ENCODE measurements at places on chromosomes 6 and 20.

DNA sequence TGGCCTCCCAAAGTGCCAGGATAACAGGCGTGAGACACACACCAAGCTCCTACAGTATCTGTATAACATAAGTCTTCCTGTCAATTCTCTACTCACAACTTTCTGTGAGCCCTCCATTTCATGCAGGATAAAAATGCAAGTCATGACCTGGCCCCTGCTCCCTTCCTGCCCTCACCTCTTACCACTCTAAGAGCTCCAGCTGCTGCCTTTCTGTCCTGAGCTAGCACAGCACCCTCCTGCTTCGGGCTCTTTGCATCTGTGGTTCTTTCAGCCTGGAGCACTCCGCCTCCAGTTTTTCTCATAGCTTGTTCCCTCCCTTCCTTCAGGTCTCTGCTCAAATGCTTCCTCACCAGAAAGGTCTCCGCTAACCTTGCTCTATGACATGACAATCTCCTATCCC, 23.7 kb upstream of the TRPC4AP start:
- DNase-seq, result no peak

DNA sequence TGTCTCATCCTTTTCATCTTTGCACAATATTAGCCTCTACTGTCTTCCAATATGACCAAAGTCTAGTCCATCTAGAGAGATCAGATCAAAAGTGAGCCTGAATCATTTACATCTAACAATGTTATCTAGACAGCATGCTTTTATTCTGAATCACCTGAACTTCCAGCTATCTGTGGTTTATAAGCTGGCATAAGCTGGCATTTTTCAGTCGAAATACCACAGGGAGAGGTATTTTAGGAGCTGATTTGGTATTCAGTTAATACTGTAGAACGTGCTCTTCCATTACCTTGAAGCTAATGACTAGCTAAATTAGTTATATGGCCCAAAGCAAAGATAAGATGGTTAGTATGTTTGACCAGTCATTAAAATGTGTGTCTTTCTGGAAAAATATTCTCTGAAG, 188.3 kb upstream of the AGPAT4 start:
- no peak for DNase-seq

GRCh38 chr20:33853507-33853813, 42.3 kb downstream of the CHMP4B start:
- DNase-seq, result peak; percentile 14

- DNase-seq, result no peak
Measured at GRCh38 chr6:133408543-133408942, 167.4 kb downstream of the EYA4 start.

GRCh38 chr20:433300-433975, 25.3 kb downstream of the RBCK1 start:
- peak; percentile 47 for DNase-seq

GRCh38 chr6:21961226-21961625, 335.6 kb downstream of the PRL start:
- no peak for DNase-seq

GRCh38 chr6:131575834-131576478, 2.9 kb downstream of the ARG1 start:
- DNase-seq, result no peak

- DNase-seq, result no peak
Measured at GRCh38 chr6:126513198-126513597, 173.3 kb downstream of the CENPW start.

GRCh38 chr6:158849899-158850806, 31.0 kb upstream of the EZR start:
- DNase-seq, result peak; percentile 80

- no peak for DNase-seq
Measured at GRCh38 chr6:3367630-3368029, 89.2 kb downstream of the SLC22A23 start.

DNA sequence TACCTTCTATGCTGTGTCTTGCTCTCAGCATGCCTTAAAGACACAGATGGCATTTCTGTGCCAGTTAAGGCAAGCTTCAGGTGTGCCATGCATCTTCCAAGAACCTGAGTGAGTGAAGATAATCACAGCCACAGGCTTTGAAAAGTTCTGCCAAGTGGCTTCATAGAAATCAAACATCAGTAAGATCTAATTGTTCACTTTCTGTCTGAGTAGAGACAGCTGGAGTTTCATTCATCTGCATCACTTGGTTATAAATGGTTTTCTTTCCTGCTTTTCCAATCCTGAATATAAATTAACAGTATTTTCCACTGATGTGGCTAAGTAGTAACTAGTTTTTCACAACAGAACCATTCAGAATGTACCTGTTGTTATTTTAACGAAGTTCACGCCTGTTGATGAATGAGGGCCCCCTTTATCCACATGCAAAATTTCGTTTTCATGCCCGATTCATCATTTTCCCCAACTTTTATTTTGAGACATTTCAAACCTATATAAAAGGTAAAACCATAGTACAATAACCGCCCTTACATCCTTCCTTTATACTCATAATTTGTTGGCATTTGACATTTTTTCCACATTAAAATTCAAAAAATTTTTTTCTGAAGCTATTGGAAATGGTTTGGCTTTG, 38.6 kb upstream of the KCNG1 start:
- no peak for DNase-seq

DNA sequence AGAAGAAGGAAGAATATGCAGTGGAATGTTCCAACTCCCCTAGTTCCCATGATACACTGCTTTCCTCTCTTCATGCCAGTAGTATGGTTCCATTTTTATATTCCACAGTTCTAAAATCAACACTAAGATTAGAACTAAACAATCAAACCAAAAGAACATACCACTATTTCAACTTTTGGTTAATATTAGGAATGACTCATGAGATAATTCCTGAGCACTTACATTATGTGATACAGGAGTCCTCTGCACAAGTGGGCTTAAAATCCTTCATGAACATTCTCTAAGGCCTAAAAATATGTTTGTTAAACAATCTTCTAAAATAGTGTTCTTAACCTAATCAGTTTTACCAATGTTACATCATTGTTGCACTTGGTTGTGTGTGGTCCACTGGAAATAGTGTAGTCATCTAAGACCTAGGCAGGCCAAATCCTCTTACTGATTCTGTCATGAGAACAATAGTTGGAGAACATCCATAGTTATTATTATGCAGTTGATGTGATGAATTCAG, 30.3 kb upstream of the RCAN2 start:
- DNase-seq, result no peak

DNA sequence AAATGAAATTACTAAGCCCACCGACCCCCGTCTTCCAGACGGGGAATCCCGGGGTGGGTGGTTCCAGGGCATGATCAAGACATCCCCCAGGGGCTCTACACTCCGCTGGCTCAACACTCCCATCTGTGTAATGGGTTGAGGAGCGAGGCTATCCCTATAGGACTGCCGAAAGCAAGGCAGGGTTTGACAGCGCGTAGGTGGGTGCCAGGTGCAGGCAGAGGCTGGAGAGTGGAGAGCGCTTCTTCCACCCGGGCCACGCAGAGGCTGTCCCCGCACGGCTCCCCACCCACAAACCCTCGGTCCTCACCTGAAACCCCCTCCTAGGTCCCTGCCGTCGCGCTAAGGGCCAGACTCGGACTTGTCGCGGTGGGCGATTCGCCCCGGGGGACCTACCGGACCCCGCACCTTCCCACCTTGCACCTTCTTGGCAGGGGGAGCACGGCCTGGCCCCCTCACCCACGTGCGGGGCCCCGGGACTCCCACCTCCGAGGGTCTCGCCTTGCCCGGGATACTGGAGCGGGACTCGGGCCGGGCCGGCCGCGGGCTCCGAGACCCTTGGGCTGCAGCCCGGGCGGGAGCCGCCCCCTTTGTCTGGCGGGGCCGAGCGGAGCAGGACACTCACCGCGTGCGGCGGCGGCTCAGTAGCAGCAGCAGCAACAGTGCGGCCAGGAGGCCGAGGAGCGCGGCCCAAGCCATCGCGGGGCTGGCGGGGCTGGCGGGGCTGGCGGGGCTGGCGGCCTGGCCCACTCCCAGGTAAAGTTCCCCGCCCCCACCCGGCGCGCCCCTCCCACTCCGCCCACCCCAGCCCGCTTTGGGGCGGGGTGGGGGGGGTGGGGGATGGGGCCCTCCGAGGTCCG, at the start of gene PTGIS:
Gene PTGIS (minus strand): TSS at position 717 of the 857 bp plus-strand sequence. CDS start 21 bp downstream, at position 696.
- DNase-seq, result no peak

DNA sequence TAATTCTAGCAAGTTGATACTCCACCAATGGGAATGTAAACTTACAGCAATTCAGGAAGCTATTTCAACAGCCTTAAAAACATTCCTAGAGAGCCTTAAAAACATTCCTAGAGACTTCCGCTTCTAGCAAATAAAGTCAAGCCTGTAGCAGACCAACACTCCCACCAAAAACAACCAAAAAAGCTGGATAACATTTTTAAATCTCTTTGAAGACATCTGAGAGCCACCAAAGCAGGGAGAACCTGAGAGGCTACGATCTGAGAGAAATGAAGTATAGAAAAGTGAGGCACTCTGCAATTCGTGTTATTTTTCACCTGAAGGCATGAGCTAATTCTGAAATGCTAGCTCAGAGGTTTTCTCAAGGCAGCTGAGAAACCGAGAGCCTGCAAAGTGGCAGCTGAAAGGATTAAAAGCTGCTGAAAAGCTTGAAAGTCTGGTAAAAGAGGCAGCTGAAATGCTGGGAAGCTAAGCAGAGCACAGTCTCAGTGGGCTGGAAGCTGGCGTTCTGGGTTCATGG, 20.9 kb downstream of the GPR63 start:
- no peak for DNase-seq

DNA sequence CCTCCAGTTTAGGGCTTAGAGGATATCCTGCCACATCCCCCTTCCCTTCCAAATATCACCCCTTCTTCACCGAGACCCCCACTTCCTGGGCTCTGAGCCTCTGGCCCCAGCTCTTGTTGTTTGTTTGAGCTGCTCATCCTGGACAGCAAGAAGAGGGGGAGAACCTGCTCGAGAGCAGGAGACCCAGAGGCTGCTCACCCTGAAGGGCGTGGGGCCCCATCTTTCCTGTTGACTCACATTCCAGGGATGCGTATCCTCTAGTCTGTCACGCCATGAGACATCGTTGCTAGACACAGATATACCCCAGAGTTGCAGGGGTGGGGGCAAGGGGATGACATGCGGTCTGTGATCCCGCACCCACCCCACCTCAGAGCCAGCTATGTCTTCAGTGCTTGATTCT, 5.7 kb upstream of the TNXB start:
- no peak for DNase-seq

GRCh38 chr6:150301846-150302519, 66.8 kb upstream of the IYD start:
- no peak for DNase-seq

DNA sequence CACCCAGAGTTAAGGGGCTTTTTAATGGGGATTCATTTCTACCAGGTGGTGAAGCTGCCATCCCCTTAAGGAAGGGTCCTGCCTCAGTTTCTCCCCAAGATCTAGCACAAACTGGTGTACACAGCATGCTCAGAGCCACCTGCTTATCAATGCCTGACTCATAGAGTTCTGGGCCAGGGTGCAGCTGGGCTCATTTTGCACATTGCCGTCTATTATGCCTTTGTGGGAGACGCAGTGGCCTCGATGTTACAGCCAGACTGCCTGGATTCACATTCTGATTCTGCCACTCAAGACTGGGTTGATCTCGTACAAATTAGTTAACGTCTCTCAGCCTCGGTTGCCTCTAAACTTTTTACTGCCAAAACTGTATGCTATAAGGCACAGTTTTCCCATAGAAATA, 365.7 kb downstream of the ZFAND3 start:
- DNase-seq, result no peak

DNA sequence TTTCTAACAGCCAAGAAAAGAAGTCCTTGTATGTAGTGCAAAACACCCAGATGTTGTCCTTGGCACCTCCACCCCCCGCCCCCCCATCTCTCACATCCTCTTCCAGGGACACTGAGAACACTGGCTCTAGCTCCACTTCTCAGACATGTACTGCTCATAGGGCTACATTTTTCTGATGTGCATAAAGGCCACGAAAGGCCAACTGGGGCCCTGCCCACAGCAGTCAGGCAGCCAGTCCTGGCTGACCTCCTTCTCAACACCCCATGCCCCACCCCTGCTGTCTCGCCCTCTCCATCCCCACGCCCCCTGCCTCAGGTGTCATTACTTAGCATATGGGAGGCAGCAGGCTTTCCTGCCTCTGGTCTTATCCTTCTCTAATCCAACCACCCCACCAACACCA, 11.3 kb downstream of the GABRR1 start:
- DNase-seq, result no peak

GRCh38 chr6:6221787-6222535, 98.5 kb downstream of the F13A1 start:
- no peak for DNase-seq

GRCh38 chr20:63957690-63958441, 1.6 kb upstream of the UCKL1 start:
- DNase-seq, result no peak

- no peak for DNase-seq
Measured at GRCh38 chr6:88843040-88843439, 120.4 kb downstream of the RNGTT start.

DNA sequence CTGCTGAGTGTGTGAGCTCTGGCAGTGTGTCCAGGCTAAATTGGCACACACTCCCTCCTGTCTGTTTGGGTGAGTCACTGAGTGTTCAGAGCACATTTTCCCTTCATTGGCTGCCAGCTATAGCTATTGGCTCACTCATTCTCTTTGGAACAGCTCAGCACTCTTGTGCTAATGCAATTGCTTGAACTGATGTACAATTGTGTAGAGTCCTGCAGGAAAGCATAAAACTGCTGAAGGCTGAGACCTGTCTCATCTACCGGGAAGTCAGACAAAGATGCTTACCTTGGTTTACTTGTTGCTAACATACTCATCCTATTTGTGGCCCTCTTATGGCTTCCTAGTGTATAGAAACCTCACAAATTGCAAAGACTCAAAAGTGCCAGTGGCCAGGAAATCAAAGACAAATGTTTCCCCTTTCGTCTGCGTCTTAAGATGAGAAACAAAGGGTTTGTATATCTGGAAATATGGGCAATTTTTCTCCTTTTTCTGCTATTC, 351.0 kb downstream of the BCKDHB start:
- DNase-seq, result no peak

- DNase-seq, result no peak
Measured at GRCh38 chr20:54026295-54027064, 43.9 kb downstream of the BCAS1 start.

- no peak for DNase-seq
Measured at GRCh38 chr6:44316481-44316880, 3.3 kb upstream of the AARS2 start.

DNA sequence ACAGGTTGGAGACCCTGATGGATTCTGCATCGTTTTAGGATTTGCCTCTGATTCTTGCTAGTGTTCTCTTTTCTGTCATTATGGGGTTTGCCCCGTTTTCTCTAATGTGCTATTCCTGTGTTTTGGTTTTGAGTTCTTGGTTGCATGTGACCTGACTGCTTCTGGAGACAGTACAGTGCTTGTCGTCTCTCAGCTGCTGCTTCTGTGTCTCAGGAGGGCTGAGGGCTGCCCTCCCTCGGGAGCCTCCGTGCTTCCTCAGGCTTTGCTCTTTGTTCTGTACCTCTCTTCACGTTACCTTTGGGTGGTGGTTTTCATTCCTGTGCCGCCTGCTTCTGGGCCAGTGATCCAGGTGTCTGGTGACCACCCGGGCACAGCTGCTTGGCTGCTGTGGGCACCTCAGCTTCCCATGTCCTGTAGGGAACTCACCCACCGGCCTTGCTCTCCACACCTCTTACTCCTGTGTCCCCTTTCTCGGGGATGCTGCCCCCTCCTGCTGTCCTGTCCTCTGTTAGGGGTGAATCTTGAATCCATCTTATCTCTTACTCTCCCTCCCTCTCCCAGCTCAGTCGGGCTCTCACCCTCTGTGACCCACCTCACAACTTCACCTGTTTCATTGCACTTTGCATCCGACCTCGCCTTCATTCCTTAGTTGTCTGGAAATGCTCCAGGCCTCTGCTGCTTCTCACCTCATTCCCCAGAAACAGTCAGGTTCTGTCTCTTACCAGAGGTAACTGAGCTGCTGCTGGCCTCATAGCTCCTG, 33.2 kb downstream of the PANK2 start:
- no peak for DNase-seq
